ENCODE measurements at places on chromosomes 12 and 14. TPM values are rescaled to one million over a fixed set of nuclear protein-coding genes. Genes with fewer than 3 reads are reported as not detected.
A peak's percentile ranks its signal among the peaks of the same experiment; 100 is the strongest.

The ADIPOR2 gene
- total RNA-seq, result 61.3 TPM

The OR4K15 gene
- total RNA-seq, result not detected

GRCh38 chr14:95541346-95541745, 6.5 kb downstream of the GLRX5 start:
- no peak for DNase-seq

- DNase-seq, result no peak
Measured at GRCh38 chr12:18888047-18888446, 150.1 kb downstream of the CAPZA3 start.

GRCh38 chr12:29667011-29667410, 116.7 kb downstream of the TMTC1 start:
- DNase-seq, result no peak

DNA sequence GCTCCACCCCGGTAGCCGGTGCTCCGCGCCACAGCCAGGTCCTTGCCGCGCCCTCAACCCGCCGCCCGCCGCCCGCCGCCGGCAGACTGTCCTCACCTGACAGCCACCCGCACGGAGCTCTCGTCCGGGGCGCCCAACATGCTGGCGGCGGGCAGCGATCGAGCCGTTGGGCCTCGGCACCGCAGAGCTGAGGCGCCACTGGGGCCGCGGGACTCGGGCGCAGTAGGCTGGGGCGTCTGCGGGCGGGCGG, 164 bp downstream of the KIF21A start:
- no peak for DNase-seq

DNA sequence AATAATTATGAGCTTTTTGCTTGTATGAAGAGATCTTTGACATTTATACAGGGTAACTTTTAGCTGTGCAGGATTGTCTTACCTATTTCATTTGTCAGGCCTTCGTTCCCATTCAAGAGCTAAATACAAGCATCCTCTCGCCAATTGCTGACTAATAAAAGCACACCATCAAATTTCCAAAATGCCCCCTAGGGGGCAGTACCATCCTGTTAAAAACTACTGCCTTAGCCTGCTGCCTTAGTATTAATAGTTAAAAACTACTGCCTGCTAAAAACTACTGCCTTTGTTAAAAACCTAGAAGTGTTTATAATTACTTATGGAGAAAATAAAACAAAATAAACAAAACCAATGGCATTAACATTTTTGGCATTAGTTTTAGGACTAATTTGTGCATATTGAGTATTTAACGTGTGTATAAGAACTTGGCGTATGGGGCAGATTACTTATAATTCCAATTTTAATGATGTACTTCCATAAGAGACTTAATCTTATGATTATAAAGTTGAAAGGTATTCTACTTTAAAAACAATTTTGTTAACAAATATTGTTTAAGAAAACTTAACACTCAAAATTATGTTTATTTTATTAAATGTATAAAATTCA, 3.0 kb upstream of the IFI27L2 start:
- peak; percentile 86 for DNase-seq

The MARK3 gene
- 60.6 TPM for total RNA-seq

DNA sequence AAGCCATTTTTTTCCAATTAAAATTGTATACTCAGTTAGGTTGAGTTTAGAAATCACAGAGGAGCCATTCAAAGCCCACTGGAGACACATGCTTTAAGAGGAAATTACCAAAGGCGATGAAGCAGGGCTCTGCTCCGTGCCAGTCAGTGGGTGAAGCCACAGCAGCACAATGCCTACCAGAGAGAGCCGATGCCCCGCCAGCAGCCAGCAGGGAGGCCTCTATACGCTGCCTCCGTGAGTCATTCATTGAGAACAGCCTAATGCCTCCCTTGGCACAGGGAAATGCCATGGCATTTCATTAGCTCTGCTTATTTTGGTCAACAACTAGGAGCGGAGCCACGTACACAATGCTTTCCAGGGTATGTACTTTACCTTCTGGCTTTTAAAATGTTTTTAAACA, 197.8 kb upstream of the FRMD6 start:
- peak; percentile 55 for DNase-seq

The ARHGEF25 gene
- total RNA-seq, result 16.3 TPM

The CLEC4C gene
- not detected for total RNA-seq

GRCh38 chr12:65454115-65454787, 175.8 kb downstream of the MSRB3 start:
- no peak for DNase-seq

DNA sequence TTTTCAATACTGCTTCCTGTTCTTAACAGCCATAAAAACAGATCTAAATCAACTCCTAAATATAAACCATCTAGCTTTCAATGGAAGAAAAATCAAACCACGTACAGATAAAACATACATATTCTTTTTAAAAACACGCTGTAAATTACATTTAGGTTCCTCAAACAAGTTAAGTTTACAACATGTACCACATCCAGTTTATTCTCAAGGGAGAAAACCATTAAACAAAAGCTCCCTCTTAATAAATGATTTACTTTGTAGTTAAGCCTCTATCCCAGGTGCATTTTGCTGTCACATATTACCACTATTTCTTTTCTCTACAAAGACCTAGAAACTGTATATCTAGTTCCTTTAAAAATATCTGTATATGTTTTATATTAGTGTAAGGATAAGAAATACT, 3.1 kb downstream of the NUMB start:
- no peak for DNase-seq

The CCNK gene
- 21.7 TPM for total RNA-seq

The DIO2 gene
- total RNA-seq, result 0.08 TPM

DNA sequence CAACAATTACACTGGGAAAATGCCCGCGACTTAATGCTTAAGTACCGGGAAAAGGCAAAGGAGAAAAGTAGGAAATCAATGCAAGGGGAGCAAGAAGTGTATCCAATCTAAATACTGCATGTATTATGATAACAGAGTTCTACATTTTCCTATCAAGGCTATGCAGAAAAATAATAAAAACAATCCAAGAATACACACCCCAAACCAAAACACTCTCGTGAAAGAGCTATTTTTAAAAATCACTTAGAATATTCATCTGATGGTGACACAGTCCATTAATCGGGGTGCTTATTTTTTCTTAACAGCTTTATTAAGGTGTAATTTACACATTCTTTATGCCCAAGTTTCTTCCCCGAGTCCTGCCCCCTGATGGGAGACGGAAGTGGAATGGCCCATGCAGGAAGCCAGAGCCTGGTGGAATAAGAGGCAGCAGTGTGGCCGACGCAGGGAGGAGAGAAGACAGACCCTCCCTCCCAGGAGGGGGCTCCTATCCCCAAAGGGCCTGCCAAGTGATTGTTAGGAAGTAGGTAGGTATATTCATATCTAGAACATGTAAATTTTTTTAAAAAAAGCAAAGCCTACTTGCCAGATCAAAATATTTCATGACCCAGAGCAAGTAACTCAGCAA, 174.3 kb downstream of the FOXN3 start:
- no peak for DNase-seq
